Tibial nerve (tissue), 4 donors: ENCODE measurements at places on chromosomes 2 and 18. TPM values are rescaled to one million over a fixed set of nuclear protein-coding genes. Genes with fewer than 3 reads are reported as not detected.

The SMIM21 gene
- not detected for total RNA-seq

The LHCGR gene
- total RNA-seq, result 10.5 TPM

DNA sequence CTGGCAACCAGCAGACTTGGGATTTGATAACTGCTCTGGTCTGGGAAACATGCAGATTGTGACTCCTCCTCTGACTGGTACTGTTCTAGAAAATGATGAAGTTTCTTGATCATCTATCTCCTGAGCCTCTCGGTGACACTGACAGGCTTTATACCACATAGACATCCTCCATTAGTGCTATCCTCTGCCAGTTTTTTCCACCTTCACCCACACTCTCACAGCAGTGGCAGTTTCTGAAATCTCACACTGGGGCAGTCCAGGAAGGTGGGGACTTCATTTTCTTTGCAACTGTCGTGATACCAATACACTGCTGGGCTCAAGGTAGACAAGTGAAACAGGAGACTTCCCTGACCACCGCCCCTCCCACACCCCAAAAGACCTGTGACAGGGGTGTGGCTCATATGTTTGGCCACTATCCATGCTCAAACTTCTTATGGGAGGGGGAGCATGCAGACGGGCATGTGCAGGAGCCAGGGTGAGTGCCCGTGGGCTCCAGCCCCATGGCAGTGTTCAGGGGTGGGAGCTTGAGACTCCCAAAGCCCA, 66.3 kb upstream of the RMDN2 start:
- H3K27ac ChIP-seq, result peak overlapping the region; percentile 2
- H3K36me3 ChIP-seq, result no peaks in the 10 kb centered on the region
- DNase-seq, result no peak

GRCh38 chr18:5979176-5979888, 84.0 kb upstream of the TMEM200C start:
- no peaks in the 10 kb centered on the region for H3K36me3 ChIP-seq
- no peaks in the 10 kb centered on the region for H3K4me1 ChIP-seq
- H3K27ac ChIP-seq, result no peak overlapping the region
- H3K4me3 ChIP-seq, result no peak overlapping the region
- no peak for DNase-seq

DNA sequence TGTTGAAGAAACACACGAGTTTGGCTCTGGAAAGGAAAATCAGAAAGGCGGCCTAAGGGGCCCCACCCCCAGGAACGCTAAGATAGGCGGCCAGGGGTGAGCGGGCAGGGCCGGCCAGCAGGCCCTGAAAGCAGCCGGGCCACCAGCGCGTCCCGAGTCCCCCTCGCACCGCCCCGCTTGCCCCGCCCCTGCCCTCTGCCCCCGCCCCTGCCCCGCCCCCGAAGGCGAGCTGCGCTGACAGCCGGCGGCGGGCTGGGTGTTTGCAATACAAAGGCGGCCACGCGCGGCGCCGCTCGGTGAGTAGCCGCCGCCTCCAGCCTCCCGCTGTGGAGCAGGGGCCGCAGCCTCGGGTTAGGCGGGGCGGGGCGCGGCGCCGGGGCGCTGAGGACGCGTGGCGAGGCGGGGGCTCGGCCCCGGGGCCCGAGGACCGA, at the start of gene LPIN1:
LPIN1 (plus strand) TSS at position 257 of the 431 bp plus-strand sequence. CDS start 18,910 bp downstream, outside the sequence.
- peak; percentile 87 for DNase-seq
- H3K4me3 ChIP-seq, result peak within 1 kb of the TSS; percentile 66
- peaks cover 84% of the 10 kb centered on the region for H3K4me1 ChIP-seq
- no peaks in the 10 kb centered on the region for H3K27me3 ChIP-seq
- peak within 1 kb of the TSS; percentile 97 for H3K27ac ChIP-seq
- no peaks in the 10 kb centered on the region for H3K36me3 ChIP-seq

- peaks cover 91% of the 10 kb centered on the region for H3K27me3 ChIP-seq
- H3K36me3 ChIP-seq, result no peaks in the 10 kb centered on the region
- H3K4me1 ChIP-seq, result peaks cover 16% of the 10 kb centered on the region
- no peak for DNase-seq
These were observed 2.3 kb downstream of the FOXI3 start for GRCh38 chr2:88450186-88450585.

- H3K27ac ChIP-seq, result no peak overlapping the region
- H3K27me3 ChIP-seq, result no peaks in the 10 kb centered on the region
- DNase-seq, result no peak
- no peaks in the 10 kb centered on the region for H3K36me3 ChIP-seq
- no peaks in the 10 kb centered on the region for H3K4me1 ChIP-seq
These were observed 96.7 kb downstream of the GALR1 start for GRCh38 chr18:77346208-77346810.

- H3K27ac ChIP-seq, result no peak overlapping the region
- H3K4me1 ChIP-seq, result no peaks in the 10 kb centered on the region
- DNase-seq, result no peak
- no peaks in the 10 kb centered on the region for H3K36me3 ChIP-seq
These were observed 207.9 kb upstream of the FIGN start for GRCh38 chr2:163943403-163944346.

GRCh38 chr2:36294316-36294721, 61.3 kb upstream of the CRIM1 start:
- H3K4me3 ChIP-seq, result no peak overlapping the region
- no peak for DNase-seq
- H3K27ac ChIP-seq, result no peak overlapping the region

DNA sequence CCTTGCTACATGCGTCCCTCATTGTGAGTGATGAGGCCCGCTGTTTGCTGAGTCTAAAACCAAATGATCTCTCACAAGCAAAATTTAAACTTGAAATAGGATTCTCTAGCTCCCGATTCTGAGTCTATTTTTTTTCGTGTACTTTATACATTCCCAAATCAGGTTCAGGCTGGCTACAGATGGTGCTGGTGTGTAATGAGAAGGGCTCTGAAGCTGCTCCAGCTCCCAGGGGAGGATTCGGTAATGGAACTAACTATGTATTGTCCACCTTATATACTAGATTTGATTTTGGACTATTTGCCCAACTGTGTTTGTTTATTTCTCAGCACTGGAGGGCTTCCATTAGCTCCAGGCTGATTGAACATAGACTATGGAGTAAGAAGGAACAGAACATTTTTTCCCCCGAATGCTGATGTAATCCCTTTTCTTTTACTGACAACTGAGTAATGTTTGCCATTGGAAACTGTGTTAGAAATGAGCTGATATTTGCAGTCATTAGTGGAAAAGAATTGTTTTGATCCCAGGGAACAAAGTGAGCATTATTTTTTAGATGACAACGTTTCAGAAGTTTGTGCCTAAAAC, 274.0 kb upstream of the FIGN start:
- no peaks in the 10 kb centered on the region for H3K36me3 ChIP-seq
- no peaks in the 10 kb centered on the region for H3K27me3 ChIP-seq
- no peaks in the 10 kb centered on the region for H3K4me1 ChIP-seq
- no peak for DNase-seq
- H3K27ac ChIP-seq, result peak overlapping the region; percentile 86
